EL (cell line): ENCODE measurements at places on chromosomes 3 and 15.

DNA sequence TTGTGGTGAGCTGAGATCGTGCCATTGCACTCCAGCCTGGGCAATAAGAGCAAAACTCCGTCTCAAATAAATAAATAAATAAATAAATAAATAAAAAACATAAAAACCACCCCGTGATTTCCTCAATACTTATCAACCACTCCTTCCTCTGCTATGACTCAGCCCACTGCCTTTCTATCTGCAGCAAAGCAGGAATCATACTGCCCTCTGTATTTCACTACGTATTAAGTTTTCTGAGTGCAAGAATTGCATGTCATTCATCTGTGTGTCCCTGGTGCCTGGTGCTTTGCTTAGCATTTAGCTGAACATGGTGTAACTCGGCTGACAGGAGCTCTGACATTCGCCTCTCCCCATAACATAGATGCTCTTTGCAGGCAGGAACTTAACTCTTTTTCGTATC lies 7.1 kb downstream of the LSG1 start:
- no peak for DNase-seq

GRCh38 chr3:126664591-126665214 lies 9.8 kb upstream of the TXNRD3 start:
- DNase-seq, result no peak

DNA sequence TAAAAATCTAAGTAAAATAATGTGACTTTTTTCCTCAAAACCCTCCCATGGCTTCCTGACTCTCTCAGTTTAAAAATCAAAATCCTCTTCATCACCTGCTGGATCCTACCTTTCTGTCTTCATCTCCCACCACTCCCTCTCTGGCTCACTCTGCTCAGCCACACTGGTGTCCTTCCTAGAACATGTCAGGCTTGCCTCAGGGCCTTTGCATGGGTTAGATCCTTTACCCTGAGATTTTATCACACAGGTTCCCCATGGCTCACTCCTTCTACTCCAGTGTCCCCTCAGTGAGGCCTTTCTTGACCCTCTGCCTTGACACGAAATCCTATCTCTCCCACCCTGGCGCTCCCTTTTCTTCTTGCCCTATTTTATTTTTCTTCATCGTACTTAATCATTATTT lies 141.8 kb downstream of the RPL22L1 start:
- no peak for DNase-seq

DNA sequence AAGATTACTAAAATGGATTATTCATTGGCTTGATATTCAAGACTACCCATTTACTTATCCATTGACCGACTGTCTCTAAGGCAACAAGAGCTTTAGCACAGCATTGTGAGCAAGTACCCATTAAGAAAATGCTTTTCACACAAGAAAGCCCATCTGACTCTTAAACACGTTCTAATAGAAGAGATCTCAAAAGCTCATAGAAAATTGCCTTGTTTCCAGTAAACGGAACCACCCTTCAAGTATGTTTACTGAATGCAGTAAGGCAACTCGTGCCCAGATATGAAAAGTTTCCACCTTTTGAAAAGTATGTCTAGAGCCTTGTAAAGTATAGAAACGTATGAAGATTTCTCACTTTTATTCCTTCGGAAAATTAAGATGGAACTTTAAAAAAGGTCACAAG lies 655.3 kb upstream of the ALCAM start:
- no peak for DNase-seq

DNA sequence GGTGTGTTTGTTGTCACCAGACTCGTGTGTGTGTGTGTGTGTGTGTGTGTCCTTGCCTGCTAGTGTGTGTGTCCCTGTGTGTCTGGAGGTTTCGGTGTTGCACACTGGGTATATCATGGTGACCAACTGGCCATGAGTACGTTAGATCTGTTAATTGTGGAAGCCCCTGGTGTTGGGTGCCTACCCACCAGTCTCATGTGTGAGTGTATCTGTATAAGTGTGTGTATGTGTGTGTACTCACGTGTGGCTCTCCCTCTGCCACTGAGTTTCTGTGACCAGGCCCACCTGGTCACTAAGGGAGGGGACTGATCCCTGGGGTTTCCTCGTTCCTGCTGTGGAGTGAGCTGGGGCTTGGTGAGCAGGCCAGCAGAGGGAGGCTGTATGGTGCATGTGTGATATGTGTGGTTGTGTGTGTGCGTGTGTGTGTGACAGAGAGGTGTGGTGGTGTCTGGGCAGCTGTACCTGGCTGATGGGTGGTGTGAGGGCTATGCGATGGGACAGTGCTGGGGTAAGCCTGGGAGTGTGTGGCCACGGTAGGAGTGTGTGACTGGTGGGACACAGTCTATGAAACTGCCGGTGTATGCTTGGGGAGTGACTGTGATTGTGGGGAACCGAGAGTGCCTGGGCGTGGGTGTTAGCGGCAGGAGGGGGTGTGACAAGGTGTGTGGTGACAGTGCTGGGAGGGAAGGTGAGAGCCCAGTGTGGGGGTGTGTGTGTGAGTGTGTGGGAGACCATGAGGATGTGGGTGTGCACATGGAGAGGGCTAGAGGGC lies 1.8 kb downstream of the PRKCD start:
- DNase-seq, result no peak

DNA sequence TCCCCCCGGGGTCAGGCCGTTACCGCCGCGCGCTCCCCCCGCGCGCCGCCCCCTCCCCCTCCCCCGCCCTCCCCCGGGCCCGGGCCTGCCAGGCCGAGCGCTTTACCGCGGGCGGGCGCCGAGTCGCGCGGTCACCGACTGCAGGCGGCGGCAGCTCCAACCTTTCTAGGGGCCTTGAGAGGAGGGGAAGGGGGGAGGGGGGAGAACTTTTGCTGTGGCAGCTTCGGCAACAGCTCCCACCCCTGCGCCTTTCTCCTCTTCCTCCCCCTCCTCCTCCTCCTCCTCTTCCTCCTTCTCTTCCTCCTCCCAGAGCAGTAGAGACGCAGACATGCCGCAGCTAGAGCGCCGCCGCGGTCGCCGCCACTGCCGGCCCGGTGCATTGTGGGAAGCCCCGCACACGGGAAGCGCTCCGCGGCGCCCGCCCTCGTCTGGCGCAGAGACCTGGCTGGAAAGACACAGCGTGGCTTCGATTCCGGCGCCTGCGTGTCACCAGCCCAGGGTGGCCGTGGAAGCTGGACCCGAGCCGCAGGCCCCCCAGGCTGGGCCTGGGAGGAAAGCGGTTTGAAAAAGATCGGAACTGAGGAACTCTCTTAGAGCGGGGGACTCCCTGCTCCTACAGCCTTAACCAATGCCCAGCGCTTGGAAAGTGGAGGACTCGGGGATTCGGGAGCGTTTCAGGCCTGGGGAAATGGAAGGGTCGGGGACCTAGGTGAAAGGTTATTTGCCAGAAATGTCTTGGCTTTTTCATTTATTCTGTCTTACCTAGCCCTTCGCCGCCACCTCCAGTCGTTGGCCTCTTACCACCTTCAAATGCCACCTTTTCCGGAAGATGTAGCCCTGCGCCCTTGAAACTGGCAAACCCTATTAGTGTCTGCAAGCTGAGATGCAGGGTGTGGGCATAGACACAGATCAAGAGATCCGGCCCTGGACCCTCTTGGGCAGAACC lies at the start of gene ZNF148:
TSS of gene ZNF148 (minus strand) at position 330 of the 946 bp plus-strand sequence. CDS start 61,685 bp downstream, outside the sequence.
- DNase-seq, result peak; percentile 89

GRCh38 chr15:58047149-58047548 lies 18.4 kb downstream of the ALDH1A2 start:
- DNase-seq, result no peak

GRCh38 chr3:111071257-111072030 lies at the start of gene NECTIN3:
NECTIN3 (plus strand) TSS chr3:111071816; CDS start chr3:111072018, 202 bp downstream.
- DNase-seq, result peak; percentile 97

DNA sequence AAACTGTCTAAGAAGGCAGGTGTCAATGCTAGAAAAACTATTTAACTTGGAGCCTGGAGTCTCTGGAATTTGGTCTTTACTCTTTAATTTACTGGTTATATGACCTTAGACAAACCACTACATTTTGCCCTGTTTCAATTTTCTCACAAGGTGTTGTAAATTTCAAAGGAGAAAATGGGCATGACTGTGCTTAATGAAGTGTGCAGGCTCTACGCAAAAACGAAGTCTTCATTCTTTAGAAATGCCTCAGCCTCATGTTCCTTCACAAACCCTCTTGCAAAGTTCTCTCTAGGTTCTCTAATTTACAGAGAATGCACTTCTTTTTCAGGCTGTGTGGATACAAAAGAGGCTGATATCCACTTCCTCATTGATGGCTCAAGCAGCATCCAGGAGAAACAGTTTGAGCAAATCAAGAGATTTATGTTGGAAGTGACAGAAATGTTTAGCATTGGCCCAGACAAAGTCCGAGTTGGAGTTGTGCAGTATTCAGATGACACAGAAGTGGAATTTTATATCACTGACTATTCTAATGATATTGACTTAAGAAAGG lies 39.1 kb downstream of the COL6A5 start:
- no peak for DNase-seq

DNA sequence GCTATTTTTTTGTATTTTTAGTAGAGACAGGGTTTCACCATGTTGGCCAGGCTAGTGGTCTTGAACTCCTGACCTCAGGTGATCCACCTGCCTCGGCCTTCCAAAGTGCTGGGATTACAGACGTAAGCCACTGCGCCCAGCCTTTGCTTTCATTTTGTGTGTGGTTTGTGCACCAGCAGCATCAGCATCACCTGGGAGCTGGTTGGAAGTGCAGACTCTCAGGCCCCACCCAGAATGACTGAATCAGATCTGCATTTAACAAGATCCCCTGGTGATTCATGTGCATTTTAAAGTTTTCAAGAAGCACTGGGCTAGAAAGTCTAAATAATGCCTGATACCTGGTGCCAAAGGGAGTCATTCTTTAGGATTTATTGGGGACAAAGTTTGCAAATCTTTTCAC lies 73.4 kb upstream of the BNIP2 start:
- no peak for DNase-seq

GRCh38 chr3:155393316-155393715 lies 99.8 kb upstream of the STRIT1 start:
- no peak for DNase-seq

GRCh38 chr15:46460431-46461094 lies 825.7 kb downstream of the SQOR start:
- DNase-seq, result no peak

- DNase-seq, result no peak
These were observed 167.0 kb downstream of the TLE3 start for GRCh38 chr15:69930754-69931153.

- DNase-seq, result no peak
These were observed 58.1 kb downstream of the DGKG start for GRCh38 chr3:186303965-186304364.
